ENCODE measurements at places on chromosomes 16 and 17. TPM values are rescaled to one million over a fixed set of nuclear protein-coding genes. Genes with fewer than 3 reads are reported as not detected.
A peak's percentile ranks its signal among the peaks of the same experiment; 100 is the strongest.

- no peak for DNase-seq
Measured at GRCh38 chr17:34366010-34366409, 3.0 kb upstream of the CCL1 start.

The MT4 gene
- total RNA-seq, result not detected

The NOL11 gene
- total RNA-seq, result 46.8 TPM

The TMEM256 gene
- 132 TPM for total RNA-seq

GRCh38 chr17:49190932-49191331 is 19.4 kb downstream of the GNGT2 start:
- DNase-seq, result no peak

GRCh38 chr17:72462407-72462806 is 341.6 kb downstream of the SOX9 start:
- no peak for DNase-seq

DNA sequence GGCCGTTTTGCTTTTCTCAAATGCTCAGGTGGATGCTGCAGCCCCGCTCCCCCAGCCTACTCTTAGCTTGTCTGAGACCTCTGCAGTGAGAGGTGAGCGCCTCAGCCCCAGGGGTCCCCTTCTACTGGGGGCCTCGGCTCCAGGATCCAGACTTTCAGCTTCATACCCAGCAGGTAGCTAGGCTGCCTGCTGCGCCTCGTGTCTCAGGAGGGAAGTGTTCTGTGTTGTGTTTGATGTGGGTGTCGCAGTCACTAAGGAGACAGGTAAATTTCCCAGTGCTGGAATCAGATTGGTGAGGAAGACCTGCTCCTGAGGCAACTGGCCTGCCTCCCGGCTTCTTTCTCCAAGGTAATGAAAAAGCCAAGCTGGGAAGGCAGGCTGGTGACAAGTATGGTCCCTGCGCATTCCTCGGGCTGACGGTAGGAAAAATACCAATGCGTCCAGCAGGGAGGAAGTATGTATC is 604.0 kb upstream of the SALL1 start:
- DNase-seq, result no peak

GRCh38 chr17:34581446-34582184 is 2.2 kb downstream of the TMEM132E start:
- DNase-seq, result no peak

DNA sequence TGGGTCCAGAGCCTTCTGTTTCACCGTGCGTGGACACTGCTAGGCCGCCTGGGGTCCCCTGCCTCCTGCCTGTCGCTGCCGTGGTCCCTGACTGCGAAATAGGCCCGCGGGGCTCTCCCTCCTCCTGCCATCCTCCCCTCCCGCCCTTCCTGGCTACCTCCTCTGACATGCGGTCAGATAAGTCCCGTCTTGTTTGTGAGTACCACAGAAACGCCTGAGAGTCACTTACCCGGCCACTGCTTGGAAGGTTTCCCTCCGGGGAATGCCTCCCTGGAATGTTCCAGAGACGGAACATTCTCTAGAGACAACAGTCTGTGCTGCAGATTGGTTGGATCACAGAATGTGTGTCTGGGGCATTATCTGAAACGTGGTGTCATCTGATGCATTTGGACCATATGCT is 22.7 kb downstream of the CIBAR2 start:
- DNase-seq, result no peak

The USP43 gene
- total RNA-seq, result 5.3 TPM

GRCh38 chr16:87832741-87833502 is 36.4 kb downstream of the SLC7A5 start:
- DNase-seq, result no peak

DNA sequence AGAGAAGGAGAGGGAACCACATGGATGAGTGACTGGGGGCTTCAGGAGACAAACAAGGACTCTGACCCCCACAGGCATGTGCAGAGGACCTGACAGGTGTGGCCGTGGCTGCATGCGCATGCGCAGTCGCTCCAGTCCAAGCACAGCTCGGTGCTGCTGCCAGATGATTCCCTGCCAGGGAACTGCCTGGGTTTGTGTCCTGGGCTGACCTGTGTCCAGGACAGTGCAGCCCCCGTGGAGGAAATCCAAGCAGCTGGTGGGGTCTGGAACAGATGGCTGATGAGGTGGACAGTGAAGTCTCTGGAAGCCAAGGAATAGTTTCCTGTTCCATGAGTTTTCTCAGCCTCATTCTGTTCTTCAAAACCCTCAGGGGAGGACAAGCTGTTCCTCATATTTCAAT is 27.3 kb downstream of the LASP1 start:
- no peak for DNase-seq

The CES5A gene
- total RNA-seq, result not detected

- no peak for DNase-seq
Measured at GRCh38 chr16:67088551-67088950, 21.2 kb upstream of the PHAF1 start.

The CACNA1G gene
- 3.3 TPM for total RNA-seq

The GID4 gene
- 7.8 TPM for total RNA-seq

GRCh38 chr17:73290399-73291259 is 21.2 kb downstream of the CDC42EP4 start:
- DNase-seq, result no peak

DNA sequence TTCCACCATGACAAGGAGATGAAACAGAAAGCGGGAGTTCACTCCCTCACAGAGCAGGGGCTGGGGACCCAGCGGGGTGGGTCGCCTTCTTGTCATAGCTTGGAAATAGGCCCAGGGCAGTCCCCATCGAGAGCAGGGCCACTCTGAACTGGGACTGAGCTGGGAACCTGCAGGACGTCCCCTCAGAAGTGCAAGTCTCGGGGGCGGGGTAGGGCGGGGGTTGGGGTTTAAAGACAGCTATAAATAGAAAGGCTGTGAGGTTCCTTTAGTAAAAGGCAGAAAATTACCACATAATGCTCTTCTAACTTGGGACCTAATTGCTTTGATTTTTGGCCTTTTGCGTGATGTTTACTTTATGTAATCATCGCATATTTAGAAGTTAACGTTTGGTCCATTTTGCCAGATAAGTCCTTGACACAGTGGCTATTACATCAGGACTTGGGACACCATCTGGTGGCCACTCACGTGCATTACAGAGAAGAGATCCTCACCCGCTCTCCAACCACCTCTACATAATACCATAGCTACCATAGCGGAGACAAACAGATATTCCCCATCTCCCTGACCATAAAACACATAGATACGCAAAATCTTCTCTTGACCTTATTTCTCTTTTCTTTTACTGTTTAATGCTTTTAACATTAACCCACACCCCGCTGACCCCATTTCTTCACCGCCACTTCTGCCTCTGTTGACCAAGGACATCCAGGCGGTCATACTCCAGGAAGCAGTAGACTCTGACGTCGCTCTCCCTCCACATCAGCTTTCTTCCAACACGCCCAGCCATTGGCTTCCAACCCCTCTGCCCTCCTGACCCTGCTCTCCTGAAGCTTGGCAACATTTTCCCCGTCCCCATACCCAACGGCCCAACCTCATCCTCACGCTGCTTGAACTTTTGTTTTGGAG is 27.5 kb upstream of the PIK3R6 start:
- peak; percentile 21 for DNase-seq

The PPP4C gene
- total RNA-seq, result 297 TPM

- no peak for DNase-seq
Measured at GRCh38 chr16:74447578-74447977, 26.3 kb upstream of the CLEC18B start.

- peak; percentile 26 for DNase-seq
Measured at GRCh38 chr17:60887614-60888028, 210.0 kb downstream of the BCAS3 start.

DNA sequence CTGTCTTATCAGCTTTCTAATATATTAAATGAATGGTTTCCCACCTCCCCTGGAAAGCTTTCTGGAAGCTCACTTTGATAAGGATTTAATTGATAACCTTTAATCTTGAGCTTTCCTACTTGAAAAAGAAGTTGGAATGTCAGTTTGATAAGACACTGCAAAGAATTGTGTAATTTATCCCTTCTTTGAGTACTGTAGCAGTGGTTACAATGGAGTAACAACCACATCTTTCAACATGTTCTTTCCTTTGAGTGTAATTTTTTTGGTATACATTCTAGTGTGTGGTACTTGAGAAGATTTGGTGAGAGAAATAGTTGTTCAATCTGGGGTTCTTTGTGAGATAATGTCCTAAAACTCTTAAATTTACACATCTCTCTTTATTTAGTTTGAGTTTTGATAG is 43.4 kb downstream of the CPD start:
- DNase-seq, result no peak

GRCh38 chr17:36768394-36768793 is 167.0 kb downstream of the MRM1 start:
- no peak for DNase-seq

The KIF2B gene
- not detected for total RNA-seq

GRCh38 chr17:73940511-73940910 is 263.0 kb upstream of the RPL38 start:
- DNase-seq, result no peak

The HOXB6 gene
- total RNA-seq, result 5.4 TPM

The HIGD1B gene
- total RNA-seq, result not detected

DNA sequence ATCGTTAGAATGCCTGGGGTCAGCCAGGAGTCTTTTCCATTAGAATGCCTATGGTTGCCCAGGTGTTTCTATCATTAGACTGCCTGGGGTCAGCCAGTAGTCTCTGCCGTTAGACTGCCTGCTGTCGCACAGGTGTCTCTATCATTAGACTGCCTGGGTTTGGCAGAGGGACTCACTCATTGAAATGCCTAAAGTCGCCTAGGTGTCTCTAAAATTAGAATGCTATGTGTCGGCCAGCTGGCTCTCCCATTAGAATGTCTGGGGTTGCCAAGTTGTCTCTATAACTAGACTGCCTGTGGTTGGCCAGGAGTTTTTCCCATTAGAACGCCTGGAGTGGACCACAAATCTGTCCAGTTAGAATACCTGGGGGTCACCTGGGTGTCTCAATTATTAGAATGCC is 2266.5 kb downstream of the TP53TG3F start:
- no peak for DNase-seq

GRCh38 chr17:36683387-36683786 is 82.0 kb downstream of the MRM1 start:
- no peak for DNase-seq

- peak; percentile 68 for DNase-seq
Measured at GRCh38 chr16:57194512-57194911, 8.4 kb downstream of the RSPRY1 start.

DNA sequence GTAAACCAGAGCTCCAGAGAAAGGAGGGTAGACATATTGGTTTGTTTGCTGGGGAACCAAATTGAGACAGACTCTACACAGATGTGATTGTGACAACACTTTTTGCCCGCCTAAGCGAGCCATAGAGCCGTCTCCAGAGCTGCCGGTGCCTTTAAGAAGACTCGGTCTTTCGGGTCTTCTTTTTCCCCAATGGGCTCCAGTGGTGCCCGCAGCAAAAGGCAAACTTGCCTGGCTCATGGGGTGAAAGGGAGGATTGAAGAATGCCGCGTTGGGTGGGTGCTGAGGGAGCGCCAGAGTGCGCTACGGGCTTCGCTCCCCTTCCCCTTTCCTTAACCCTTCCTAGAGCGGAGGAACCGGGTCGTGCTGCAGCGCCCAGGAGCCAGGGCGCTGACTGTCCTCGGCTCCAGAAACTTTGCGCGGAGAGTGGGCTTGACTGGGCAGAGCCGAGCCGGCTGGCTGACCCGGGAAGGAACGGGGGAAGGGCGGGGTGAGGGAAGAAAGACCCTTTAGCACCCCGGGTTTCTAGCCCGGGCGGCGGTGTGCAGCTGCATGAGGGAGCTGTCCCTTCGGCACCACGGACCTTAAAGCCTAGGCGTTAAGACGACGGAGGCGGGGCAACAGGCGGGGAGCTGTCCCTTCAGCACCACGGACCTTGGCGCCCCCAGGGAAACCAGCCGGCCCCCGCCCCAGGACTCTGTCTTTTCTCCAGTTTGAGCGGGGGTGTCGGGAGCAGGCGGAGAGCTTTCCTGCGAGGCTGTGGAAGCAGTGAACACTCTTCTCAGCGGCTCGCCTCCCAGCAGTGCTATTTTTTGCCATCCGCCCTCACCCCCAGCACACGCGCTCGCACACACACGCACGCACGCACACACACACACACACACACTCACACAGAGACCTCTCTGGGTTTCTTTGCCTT is at the start of gene CACNG3:
Gene CACNG3, plus strand, starts transcription at position 880 of the 916 bp plus-strand sequence. CDS start 420 bp downstream, outside the sequence.
- peak; percentile 48 for DNase-seq

The NPIPB2 gene
- total RNA-seq, result 17.1 TPM

DNA sequence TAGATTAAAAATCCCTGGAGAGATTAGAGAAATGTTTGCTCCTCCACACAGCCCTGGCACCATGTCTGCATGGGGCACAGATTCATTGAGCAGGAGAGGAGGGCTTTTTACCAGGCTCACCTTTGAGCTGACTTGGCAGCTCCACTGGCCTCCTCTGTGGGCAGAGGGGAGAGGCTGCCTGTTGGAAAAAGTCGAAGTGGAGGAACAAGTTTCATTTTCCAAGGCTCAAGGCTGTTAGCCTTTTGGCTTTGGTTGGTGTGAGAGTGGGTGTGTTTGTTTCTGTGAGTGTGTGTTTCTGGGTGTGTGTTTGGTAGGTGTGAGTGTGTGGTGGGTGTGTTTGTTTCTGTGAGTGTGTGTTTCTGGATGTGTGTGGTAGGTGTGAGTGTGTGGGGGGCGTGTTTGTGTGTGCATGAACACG is 5.6 kb downstream of the TMEM238L start:
- DNase-seq, result no peak

DNA sequence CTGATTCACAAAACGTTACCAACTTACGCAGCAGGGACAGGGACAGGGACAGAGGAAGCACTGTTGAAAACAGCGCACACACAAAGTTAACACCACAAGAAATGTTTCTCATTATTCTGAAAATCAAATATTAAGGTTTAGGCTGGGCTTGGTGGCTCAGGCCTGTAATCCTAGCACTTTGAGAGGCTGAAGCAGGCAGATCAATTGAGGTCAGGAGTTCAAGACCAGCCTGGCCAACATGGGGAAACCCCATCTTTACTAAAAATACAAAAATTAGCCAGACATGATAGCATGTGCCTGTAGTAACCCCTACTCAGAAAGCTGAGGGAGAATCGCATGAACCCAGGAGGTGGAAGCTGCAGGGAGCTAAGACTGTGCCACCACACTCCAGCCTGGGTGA is 4.2 kb downstream of the CYTH1 start:
- DNase-seq, result no peak

The AOC2 gene
- 0.38 TPM for total RNA-seq

- no peak for DNase-seq
Measured at GRCh38 chr17:16294560-16294959, 58.7 kb downstream of the CENPV start.

DNA sequence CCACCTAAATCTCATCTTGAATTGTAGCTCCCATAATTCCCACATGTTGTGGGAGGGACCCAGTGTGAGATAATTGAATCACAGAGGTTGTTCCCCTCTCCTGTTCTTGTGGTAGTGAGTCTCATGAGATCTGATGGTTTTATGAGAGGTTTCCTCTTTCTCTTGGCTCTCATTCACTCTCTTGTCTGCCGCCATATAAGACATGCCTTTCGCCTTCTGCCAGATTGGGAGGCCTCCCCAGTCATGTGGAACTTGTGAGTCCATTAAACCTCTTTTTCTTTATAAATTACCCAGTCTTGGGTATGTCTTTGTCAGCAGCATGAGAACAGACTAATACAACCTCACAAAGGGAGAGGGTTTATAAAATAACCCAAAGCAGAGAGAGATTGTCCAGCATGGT is 367.4 kb downstream of the SNX29 start:
- DNase-seq, result no peak

- DNase-seq, result no peak
Measured at GRCh38 chr17:1960545-1960912, 64.6 kb downstream of the RTN4RL1 start.

- no peak for DNase-seq
Measured at GRCh38 chr16:17386229-17386628, 84.5 kb downstream of the XYLT1 start.

GRCh38 chr17:27888067-27888466 is 5.1 kb downstream of the LYRM9 start:
- DNase-seq, result no peak
